ENCODE measurements at places on chromosomes 4 and X. TPM values are rescaled to one million over a fixed set of nuclear protein-coding genes. Genes with fewer than 3 reads are reported as not detected.

- no peak overlapping the region for H3K4me3 ChIP-seq
- no peaks in the 10 kb centered on the region for H3K36me3 ChIP-seq
- H3K4me1 ChIP-seq: no peaks in the 10 kb centered on the region
- H3K27me3 ChIP-seq: no peaks in the 10 kb centered on the region
Observed at GRCh38 chr4:35884714-35885480, 359.4 kb downstream of the ARAP2 start.

DNA sequence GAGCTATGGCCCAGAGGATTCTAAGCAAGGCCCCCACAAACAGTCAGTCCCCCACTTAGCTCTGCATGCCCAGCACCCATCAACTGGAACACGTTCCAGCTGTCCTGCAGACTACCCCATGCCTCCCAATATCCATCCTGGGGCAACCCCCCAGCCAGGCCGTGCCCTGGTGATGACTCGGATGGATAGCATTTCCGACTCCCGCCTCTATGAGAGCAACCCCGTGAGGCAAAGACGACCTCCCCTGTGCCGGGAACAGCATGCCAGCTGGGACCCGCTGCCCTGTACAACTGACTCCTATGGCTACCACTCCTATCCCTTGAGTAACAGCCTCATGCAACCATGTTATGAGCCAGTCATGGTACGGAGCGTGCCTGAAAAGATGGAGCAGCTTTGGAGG is 32.0 kb downstream of the LAS1L start:
- no peaks in the 10 kb centered on the region for H3K4me1 ChIP-seq
- no peaks in the 10 kb centered on the region for H3K27me3 ChIP-seq
- no peak overlapping the region for H3K4me3 ChIP-seq
- no peak for DNase-seq

DNA sequence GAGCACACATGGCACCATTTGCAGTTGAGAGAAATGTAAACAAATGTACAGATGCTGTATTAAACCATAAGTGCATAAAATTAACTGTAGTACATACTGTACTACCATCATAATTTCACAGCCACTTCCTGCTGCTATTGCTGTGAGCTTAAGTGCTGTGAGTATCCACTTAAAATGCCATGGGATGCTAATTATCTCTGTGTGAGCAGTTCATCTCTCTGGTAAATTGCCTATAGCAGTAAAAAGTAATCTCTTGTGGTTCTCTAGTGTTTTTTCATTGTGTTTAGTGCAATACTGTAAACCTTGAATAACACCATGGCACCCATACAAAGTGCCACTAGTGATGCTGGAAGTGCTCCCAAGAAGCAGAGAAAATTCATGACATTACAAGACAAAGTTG is 9.9 kb upstream of the SCOC start:
- H3K4me3 ChIP-seq: no peak overlapping the region
- H3K27me3 ChIP-seq: peaks cover 2% of the 10 kb centered on the region
- no peaks in the 10 kb centered on the region for H3K4me1 ChIP-seq

DNA sequence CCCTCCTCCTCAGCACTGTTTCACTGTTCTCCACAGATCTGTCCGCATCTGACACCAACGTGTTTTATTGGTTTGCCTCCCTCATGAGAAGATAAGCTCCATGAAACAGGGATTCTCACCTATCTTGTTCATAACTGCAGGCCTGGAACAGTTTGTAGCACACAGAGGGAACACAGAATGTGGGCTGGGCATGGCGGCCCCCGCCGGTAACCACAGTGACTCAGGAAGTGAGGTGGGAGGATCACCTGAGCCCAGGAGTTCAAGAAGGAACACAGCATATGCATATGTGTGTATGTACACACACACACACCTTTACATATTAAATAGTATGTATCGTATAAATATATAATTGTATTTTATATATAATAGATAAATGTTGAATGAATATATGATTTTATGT is 168.6 kb downstream of the AFAP1 start:
- H3K36me3 ChIP-seq: no peaks in the 10 kb centered on the region
- no peak overlapping the region for H3K27ac ChIP-seq
- peaks cover 6% of the 10 kb centered on the region for H3K27me3 ChIP-seq
- H3K4me1 ChIP-seq: peaks cover 2% of the 10 kb centered on the region
- no peak overlapping the region for H3K4me3 ChIP-seq

DNA sequence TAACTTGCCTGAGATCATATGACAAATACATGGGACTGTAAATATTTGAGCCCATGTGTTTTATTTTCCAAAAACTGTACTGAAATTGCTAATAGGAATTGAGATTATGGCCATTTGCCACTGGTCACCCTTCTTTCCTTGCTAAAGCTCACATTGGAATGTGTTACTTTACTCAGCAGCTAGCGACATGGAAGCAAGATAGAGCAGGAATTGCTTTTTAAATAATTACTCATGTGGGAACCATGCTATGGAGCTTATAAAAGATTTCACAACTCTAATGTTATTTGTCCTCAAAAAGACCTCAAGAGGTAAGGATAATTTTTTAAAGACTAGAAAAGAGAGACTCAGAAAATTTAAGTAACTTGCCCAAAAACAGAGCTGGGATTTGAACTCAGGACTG is 48.8 kb upstream of the AFAP1 start:
- H3K27ac ChIP-seq: no peak overlapping the region
- H3K36me3 ChIP-seq: no peaks in the 10 kb centered on the region
- no peak for DNase-seq
- no peaks in the 10 kb centered on the region for H3K4me1 ChIP-seq

- H3K4me1 ChIP-seq: no peaks in the 10 kb centered on the region
- no peak overlapping the region for H3K27ac ChIP-seq
- no peak for DNase-seq
Observed at GRCh38 chr4:2141762-2142451, 82.8 kb downstream of the NAT8L start.

Gene KLHL13
- total RNA-seq: not detected

Gene C4orf51
- not detected for total RNA-seq

DNA sequence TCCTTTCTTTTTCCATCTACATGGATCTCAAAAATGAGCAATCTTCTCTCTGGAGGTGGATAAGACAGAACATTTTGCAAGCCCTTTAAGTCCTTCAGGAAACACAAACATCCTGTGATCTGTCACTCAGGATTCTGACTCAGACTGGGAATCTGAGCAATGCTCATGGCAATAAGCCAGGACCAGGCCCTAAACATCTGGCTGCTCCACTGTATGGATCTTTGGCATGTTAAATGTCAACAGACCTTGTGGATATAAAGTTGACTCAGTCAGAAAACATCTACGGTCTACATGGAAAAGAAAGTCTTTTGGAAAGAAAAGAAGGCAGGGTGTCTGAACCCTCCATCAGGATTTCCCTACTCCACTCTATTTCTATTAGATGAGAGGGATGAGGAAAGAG is 17.8 kb upstream of the CHIC2 start:
- peaks cover 8% of the 10 kb centered on the region for H3K27me3 ChIP-seq
- no peak overlapping the region for H3K27ac ChIP-seq
- no peak overlapping the region for H3K4me3 ChIP-seq
- H3K36me3 ChIP-seq: no peaks in the 10 kb centered on the region
- no peak for DNase-seq
- H3K4me1 ChIP-seq: no peaks in the 10 kb centered on the region

- no peaks in the 10 kb centered on the region for H3K4me1 ChIP-seq
- H3K27me3 ChIP-seq: no peaks in the 10 kb centered on the region
- H3K36me3 ChIP-seq: no peaks in the 10 kb centered on the region
- H3K4me3 ChIP-seq: no peak overlapping the region
- no peak overlapping the region for H3K27ac ChIP-seq
- DNase-seq: no peak
Observed at GRCh38 chr4:101451086-101451485, 103.8 kb upstream of the PPP3CA start.

DNA sequence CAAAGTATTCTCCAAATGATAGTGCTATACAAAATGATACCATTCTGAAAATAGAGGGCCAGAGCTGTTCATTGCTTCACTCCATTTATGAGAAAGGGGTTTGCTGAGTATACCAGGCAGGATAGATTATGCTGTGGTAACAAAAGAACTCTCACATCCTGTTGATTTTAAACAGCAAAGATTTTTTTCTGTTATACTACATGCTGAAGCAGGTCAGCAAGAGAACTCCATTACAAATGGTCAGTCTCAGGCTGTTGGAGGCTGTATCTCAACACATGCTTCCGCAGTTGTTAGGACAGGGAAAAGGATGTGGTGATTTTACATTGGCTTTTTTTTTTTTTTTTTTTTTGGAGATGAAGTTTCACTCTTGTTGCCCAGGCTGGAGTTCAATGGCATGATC is 13.7 kb upstream of the KLHL5 start:
- peak overlapping the region; percentile 19 for H3K27ac ChIP-seq
- peaks cover 71% of the 10 kb centered on the region for H3K4me1 ChIP-seq
- peaks cover 29% of the 10 kb centered on the region for H3K36me3 ChIP-seq
- no peak overlapping the region for H3K4me3 ChIP-seq
- DNase-seq: no peak

- no peak for DNase-seq
- peaks cover 15% of the 10 kb centered on the region for H3K4me1 ChIP-seq
- no peak overlapping the region for H3K27ac ChIP-seq
- no peaks in the 10 kb centered on the region for H3K36me3 ChIP-seq
- H3K4me3 ChIP-seq: no peak overlapping the region
Observed at GRCh38 chr4:153141238-153141637, 63.0 kb upstream of the TRIM2 start.

Gene PABPC5
- total RNA-seq: not detected

- no peaks in the 10 kb centered on the region for H3K4me1 ChIP-seq
- H3K36me3 ChIP-seq: no peaks in the 10 kb centered on the region
- no peak overlapping the region for H3K4me3 ChIP-seq
- H3K27me3 ChIP-seq: no peaks in the 10 kb centered on the region
Observed at GRCh38 chr4:14562901-14563300, 439.4 kb upstream of the CPEB2 start.

DNA sequence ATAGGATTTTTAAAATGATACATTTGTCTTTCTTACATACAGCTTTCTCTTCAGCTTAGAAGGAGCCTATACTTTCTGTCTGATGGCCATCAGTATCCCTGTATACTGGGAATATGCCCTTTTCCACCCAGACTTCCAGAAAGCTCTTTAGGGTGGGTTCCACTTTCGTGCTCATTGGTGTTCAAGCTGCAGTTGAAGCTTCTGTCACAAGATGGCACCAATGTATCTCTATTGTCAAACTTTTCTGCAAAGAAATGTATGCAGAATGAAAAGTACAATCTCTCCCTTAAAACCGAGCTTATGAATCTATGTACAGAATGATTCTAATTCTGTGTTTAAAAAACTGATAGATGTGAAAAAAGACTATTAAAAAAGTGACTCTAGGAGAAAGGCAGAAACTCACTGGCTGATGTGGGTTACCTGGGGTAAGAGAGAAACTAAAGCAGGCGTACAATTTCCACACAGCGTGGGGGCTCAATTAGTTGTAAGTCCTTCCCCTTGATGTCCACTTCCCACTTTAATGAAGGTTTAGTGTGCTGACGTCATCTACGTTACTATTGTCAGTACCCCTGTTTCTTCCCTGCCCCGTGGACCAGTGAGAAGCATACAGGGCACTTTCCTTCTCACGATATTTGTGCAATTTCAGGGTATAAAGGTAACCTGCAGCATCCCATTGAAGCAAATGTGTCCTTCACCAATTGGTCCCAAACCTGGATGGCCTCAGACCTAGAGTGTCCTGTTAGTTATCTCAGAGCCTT is 57.3 kb upstream of the TCEAL2 start:
- DNase-seq: no peak
- H3K36me3 ChIP-seq: no peaks in the 10 kb centered on the region
- peaks cover 3% of the 10 kb centered on the region for H3K27me3 ChIP-seq
- no peak overlapping the region for H3K4me3 ChIP-seq
- H3K27ac ChIP-seq: no peak overlapping the region

DNA sequence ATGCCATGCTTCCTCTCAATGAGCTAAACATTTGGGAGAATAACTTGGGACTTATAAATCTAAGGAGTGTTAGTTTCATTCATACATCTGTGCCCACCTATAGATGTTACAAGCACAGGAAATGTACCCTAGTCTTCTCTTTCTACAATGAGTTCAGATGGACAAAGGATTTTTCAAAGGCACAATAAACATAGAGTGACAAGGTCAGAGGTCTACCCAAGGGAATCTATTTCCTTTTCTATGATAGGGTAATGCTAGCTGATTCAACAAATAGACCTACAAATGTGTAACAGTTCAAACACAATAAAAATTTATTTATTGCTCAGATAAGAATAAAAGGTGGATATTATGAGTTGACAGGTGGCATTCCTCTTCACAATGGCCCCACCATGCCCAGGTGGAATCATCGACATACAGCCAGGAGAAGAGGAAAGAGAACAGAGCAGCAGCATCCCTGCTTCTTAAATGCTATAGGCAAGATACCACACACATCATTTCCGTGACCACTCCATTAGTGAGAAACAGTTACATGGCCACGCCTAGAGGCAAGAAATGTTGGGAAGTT is 421.8 kb downstream of the HNRNPD start:
- no peak for DNase-seq
- H3K27ac ChIP-seq: no peak overlapping the region
- no peak overlapping the region for H3K4me3 ChIP-seq
- no peaks in the 10 kb centered on the region for H3K4me1 ChIP-seq
- H3K27me3 ChIP-seq: peaks cover 11% of the 10 kb centered on the region

- H3K27me3 ChIP-seq: no peaks in the 10 kb centered on the region
- H3K4me3 ChIP-seq: no peak overlapping the region
- H3K4me1 ChIP-seq: peaks cover 23% of the 10 kb centered on the region
- peaks cover 81% of the 10 kb centered on the region for H3K36me3 ChIP-seq
Observed at GRCh38 chr4:77167866-77168265, 10.9 kb downstream of the CCNG2 start.

GRCh38 chr4:93461541-93461940 is 367.0 kb upstream of the ATOH1 start:
- no peaks in the 10 kb centered on the region for H3K36me3 ChIP-seq
- H3K4me1 ChIP-seq: no peaks in the 10 kb centered on the region
- H3K4me3 ChIP-seq: no peak overlapping the region
- DNase-seq: no peak

Gene DMRTC1
- 0.71 TPM for total RNA-seq

DNA sequence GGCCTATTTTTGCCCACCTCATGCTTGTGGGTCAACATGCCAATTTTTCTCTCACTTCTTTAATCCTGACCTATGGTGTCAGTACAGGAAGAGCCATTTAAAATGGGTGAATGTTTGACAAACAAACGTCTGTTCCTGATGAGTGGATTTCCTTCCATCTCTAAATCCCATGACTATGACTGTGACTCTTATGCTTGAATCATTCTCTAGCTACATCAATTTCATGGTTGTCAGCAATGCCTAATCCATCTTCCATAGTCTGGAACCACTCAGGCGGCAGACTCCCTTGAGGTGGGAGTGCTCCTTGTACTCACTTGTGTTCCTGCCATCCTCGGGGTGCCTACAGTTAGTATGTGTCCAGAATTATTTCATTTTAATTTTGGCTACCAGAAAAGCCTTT is 194.9 kb upstream of the RPS6KA3 start:
- peaks cover 1% of the 10 kb centered on the region for H3K27me3 ChIP-seq
- no peaks in the 10 kb centered on the region for H3K36me3 ChIP-seq

DNA sequence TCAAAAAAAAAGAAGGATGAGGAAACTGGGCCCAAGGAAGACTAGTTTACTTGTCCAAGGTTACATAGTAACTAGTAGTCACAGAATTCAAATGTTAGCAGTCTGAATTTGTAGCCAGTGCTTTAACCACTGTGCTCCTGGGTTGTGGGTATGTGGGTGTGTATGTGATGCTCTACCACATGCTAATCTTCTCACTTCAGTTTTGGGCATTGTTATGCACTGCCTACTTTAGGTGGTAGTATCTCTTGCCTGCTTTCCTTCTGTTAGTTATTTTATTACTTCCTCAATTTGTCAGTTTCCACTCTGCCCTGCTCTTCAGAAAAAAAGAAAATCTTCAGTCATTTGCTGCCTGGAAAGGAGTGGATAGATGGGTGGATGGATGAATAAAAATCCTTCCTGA is 219.2 kb downstream of the RPA4 start:
- peaks cover 8% of the 10 kb centered on the region for H3K4me1 ChIP-seq
- DNase-seq: no peak
- H3K4me3 ChIP-seq: no peak overlapping the region
- no peaks in the 10 kb centered on the region for H3K27me3 ChIP-seq

GRCh38 chr4:14897217-14897616 is 105.1 kb upstream of the CPEB2 start:
- H3K27ac ChIP-seq: no peak overlapping the region
- DNase-seq: no peak
- peaks cover 6% of the 10 kb centered on the region for H3K27me3 ChIP-seq
- H3K36me3 ChIP-seq: no peaks in the 10 kb centered on the region
